ENCODE measurements at places on chromosomes 2 and 18.

DNA sequence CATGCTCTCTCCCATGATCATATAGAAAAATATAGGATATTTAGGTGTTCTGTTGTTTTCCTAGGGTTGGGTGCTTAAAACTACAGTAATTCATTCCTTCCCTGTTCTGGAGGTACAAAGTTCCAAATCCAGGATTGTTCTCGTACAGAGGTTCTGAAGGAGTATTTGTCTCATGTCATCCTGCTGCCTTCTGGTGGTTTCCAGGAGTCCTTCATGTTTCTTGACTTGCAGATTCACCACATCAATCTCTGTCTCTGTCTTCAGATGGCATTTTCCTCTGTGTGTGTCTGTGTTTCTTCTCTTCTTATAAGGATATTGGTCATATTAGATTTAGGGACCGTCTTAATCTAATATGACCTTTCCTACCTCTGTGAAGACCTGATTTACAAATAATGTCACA lies 397.9 kb downstream of the NYAP2 start:
- H3K27me3 ChIP-seq: no peaks in the 10 kb centered on the region
- H3K27ac ChIP-seq: no peak overlapping the region
- H3K36me3 ChIP-seq: no peaks in the 10 kb centered on the region
- H3K4me1 ChIP-seq: no peaks in the 10 kb centered on the region

DNA sequence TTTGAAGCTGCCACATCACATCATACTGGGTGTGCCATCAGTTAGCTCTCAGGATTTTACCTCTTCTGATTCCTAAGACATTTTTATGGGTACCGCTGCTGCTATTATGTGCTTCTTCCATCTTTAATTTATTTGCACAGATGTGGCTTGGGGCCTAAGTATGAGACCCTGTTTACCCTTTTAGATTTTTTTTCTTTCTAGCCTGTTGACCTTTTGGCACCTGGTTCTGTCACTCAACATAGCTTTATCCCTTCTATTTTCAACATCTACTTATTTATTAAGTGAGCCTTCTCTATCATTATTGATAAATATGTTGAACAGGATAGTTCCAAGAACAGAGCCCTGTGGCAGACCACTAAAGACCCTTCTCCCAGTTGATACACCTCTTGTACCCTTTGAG lies 57.0 kb downstream of the TET3 start:
- no peaks in the 10 kb centered on the region for H3K27me3 ChIP-seq
- no peak overlapping the region for H3K27ac ChIP-seq
- no peak for DNase-seq
- no peak overlapping the region for H3K4me3 ChIP-seq
- H3K4me1 ChIP-seq: peaks cover 69% of the 10 kb centered on the region

DNA sequence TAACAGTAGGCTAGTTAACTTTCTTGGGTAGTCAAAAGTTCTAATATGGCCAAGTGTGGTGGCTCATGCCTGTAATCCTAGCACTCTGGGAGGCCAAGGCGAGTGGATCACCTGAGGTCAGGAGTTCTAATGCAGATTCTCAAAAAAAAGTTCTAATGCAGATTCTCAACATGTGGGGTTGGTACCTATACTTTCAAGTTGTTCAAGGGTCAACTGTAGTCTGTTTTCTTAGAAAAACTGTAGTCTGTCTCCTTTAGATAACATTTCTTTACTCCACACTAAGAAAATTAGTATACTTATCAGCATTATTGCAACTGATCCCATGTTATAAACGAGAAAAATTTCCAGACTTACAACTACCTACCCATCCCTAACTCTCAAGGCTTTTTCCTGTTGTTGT lies 16.6 kb downstream of the INO80D start:
- DNase-seq: no peak
- H3K4me1 ChIP-seq: peaks cover 10% of the 10 kb centered on the region
- no peak overlapping the region for H3K4me3 ChIP-seq
- H3K27me3 ChIP-seq: no peaks in the 10 kb centered on the region

DNA sequence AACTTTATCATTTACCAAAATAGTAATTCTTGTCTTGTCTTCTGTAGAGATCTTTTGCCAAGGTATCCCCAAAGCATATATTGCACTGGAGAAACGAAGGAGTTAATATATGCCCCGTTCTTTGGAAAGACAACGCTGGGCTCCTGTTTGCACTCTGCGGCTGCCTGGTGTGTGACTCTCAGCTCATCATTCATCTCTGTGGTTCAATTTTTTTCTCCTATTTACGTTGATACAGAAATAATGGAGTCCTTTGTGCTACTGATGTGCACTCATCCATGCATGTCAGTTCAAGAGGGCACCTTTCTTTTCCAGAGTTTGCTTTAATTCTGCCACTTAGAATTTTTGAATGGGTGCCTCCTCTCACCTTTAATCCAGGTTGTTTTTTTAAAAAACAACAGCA lies 655.5 kb downstream of the DCDC2C start:
- no peak for DNase-seq
- no peaks in the 10 kb centered on the region for H3K36me3 ChIP-seq
- H3K27me3 ChIP-seq: no peaks in the 10 kb centered on the region
- H3K4me1 ChIP-seq: no peaks in the 10 kb centered on the region
- no peak overlapping the region for H3K4me3 ChIP-seq

GRCh38 chr2:45439788-45440773 lies 171.0 kb downstream of the SRBD1 start:
- no peak overlapping the region for H3K4me3 ChIP-seq
- no peak for DNase-seq
- no peaks in the 10 kb centered on the region for H3K27me3 ChIP-seq
- no peak overlapping the region for H3K27ac ChIP-seq

GRCh38 chr2:241730671-241731293 lies 3.6 kb upstream of the D2HGDH start:
- peak overlapping the region; percentile 6 for H3K4me3 ChIP-seq
- H3K27ac ChIP-seq: no peak overlapping the region
- no peaks in the 10 kb centered on the region for H3K36me3 ChIP-seq
- H3K4me1 ChIP-seq: no peaks in the 10 kb centered on the region

GRCh38 chr18:512957-513356 lies 12.5 kb upstream of the COLEC12 start:
- H3K27ac ChIP-seq: no peak overlapping the region
- no peaks in the 10 kb centered on the region for H3K36me3 ChIP-seq
- H3K27me3 ChIP-seq: no peaks in the 10 kb centered on the region
- no peak overlapping the region for H3K4me3 ChIP-seq
- no peak for DNase-seq

DNA sequence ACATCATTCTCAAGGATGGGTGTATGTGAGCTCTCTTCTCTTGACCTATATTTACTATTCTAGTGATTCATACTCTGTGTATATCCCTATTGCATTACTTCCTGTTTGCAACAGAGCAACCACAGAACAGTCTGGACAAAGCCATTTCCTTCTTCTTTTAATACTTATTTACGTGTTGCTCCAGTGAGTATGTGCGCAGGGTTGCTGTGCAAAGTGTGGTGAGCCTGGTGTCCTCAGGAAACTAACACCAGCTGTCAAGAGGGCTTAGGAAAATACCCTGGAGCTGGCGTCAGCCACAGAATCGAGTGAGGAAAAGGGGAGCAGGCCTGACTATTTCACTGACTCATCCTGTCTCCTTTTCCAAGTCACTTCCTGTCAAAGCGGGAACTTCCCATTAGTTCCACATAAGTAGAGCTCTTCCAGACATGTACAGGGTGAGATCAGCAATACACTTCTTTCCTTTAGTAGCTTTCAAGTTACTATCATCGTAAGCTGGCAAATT lies 214.1 kb upstream of the COPS8 start:
- no peaks in the 10 kb centered on the region for H3K36me3 ChIP-seq
- H3K4me3 ChIP-seq: peak overlapping the region; percentile 30
- H3K4me1 ChIP-seq: peaks cover 12% of the 10 kb centered on the region
- no peak overlapping the region for H3K27ac ChIP-seq

DNA sequence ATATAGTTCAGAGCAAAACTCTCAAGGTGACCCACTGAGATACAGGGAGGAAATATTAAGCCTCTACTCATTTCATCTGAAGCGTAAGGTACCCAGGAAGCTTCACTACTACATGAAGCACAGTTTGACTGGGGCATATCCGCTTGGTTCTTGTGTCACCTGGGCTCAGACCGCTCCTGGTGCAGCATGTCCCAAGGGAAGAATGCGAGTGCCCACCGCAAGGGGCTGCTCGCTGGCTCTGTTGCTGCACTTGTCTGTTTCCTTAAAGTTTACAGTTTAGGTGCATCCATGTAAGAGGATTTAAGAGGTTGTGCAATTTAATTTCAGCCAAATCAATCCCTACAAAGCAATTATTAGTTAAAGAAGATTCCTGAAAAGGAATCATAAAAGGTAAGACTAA lies 507.8 kb downstream of the FBXO15 start:
- H3K27ac ChIP-seq: no peak overlapping the region
- no peak for DNase-seq
- H3K36me3 ChIP-seq: no peaks in the 10 kb centered on the region
- no peak overlapping the region for H3K4me3 ChIP-seq

GRCh38 chr2:85769236-85769982 lies 15.6 kb downstream of the ATOH8 start:
- no peaks in the 10 kb centered on the region for H3K36me3 ChIP-seq
- no peak for DNase-seq
- no peak overlapping the region for H3K4me3 ChIP-seq

- peaks cover 51% of the 10 kb centered on the region for H3K4me1 ChIP-seq
- no peak overlapping the region for H3K4me3 ChIP-seq
- no peaks in the 10 kb centered on the region for H3K27me3 ChIP-seq
- H3K27ac ChIP-seq: no peak overlapping the region
- no peaks in the 10 kb centered on the region for H3K36me3 ChIP-seq
These were observed 4.7 kb upstream of the STAT1 start for GRCh38 chr2:191018643-191019119.

GRCh38 chr18:64539847-64540246 lies 391.0 kb upstream of the LINC00305 start:
- no peaks in the 10 kb centered on the region for H3K27me3 ChIP-seq
- H3K27ac ChIP-seq: no peak overlapping the region
- H3K36me3 ChIP-seq: no peaks in the 10 kb centered on the region
- no peak for DNase-seq
- no peaks in the 10 kb centered on the region for H3K4me1 ChIP-seq
- no peak overlapping the region for H3K4me3 ChIP-seq

DNA sequence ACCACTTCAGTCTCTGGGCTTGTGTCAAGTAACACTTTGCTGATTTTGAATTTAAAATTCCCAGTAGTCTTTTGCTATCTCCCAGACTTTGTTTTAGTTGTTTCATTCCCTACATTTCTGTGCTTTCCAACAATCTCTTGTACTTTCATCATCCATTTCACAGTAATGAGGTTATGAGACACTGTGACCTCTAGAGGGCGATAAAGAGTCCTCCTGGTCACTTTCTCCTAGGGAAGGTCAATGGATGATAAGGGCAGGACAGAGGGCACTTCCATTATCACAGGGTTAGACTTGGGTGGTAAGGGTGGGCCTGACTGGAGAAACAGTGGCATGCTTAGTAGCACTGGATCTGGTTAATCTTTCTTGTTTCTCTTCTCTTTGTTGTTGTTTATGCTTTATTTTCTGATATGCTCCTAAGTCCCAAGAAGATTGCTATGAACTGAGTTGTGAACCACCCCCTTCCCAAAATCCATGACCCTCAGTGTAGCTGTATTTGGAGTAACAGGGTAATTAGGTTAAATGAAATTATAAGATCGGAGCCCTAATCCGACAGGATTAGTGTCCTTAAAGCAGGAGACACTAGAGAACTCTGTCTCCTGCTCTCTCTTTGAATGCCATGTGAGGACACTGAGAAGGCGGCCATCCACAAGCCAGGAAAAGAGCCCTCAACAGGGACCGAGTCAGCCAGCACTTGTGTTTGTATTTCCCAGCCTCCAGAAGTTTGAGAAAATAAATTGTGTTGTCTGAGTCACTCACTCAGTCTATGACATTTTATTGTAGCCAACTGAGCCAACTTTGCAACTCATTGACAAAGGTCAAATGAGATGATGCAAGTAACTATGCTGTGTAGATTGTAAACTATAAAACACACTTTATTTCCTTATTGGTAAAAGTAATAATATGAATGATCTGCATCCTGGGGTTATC lies 779.2 kb downstream of the CNTNAP5 start:
- no peak overlapping the region for H3K4me3 ChIP-seq
- no peak overlapping the region for H3K27ac ChIP-seq
- peak; percentile 21 for DNase-seq
- no peaks in the 10 kb centered on the region for H3K27me3 ChIP-seq
- H3K36me3 ChIP-seq: no peaks in the 10 kb centered on the region

GRCh38 chr2:72893594-72894319 lies 6.5 kb downstream of the SPR start:
- H3K27me3 ChIP-seq: peaks cover 44% of the 10 kb centered on the region
- H3K4me3 ChIP-seq: no peak overlapping the region
- H3K36me3 ChIP-seq: no peaks in the 10 kb centered on the region
- H3K4me1 ChIP-seq: no peaks in the 10 kb centered on the region

GRCh38 chr2:21034156-21034971 lies 9.5 kb downstream of the APOB start:
- no peaks in the 10 kb centered on the region for H3K4me1 ChIP-seq
- no peak overlapping the region for H3K27ac ChIP-seq
- no peak overlapping the region for H3K4me3 ChIP-seq
- no peak for DNase-seq
- H3K27me3 ChIP-seq: no peaks in the 10 kb centered on the region

DNA sequence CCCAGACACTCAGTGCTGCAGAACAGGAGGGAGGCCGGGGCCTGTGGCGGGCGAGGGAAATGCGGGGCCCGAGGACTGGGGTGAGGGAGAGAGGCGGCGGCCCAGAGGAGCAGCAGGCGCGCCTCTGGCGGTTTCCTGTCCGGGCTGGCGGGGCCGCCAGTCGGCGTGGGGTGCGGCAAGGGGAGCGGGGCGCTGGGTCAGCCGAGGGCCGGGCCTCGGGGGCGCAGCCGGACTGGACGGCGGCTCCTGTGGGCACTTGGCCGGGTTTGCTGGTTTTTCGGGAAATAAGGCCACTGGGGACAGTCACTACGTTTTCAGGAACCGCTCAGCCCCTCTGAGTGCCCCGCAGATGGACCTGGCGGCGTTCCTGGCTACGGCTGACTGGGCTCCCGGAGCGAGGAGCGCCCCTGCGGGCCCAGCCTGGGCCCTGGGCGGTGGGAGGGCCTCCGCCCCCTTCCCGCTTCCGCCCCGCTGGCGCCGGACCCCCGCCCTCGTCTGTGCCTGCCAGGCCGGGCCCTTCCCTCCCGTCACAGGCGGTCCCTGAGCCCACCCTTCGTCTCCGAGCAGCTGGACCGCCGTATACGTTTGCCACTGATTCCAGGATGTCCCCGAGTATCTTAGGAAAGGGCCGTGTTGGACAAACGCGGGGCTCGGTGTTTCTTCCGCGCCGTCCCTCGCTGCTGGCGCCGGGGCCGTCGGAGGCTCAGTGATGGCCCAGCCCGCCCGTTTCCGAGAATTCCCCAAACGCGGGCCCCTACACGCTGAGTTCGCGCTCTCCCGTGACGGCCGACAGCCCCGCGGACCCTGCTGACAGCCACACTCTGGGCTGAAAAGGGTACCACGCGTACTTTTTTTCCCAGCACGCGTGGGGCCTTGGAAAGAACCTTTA lies 84.6 kb downstream of the FAM210A start:
- no peaks in the 10 kb centered on the region for H3K4me1 ChIP-seq
- H3K36me3 ChIP-seq: peaks cover 5% of the 10 kb centered on the region
- no peaks in the 10 kb centered on the region for H3K27me3 ChIP-seq
- no peak overlapping the region for H3K27ac ChIP-seq

GRCh38 chr2:84629550-84629949 lies 113.3 kb downstream of the DNAH6 start:
- H3K4me3 ChIP-seq: no peak overlapping the region
- no peak overlapping the region for H3K27ac ChIP-seq
- H3K27me3 ChIP-seq: no peaks in the 10 kb centered on the region

- H3K27ac ChIP-seq: no peak overlapping the region
- no peak overlapping the region for H3K4me3 ChIP-seq
- no peaks in the 10 kb centered on the region for H3K27me3 ChIP-seq
- H3K4me1 ChIP-seq: peaks cover 20% of the 10 kb centered on the region
- DNase-seq: no peak
These were observed 72.4 kb downstream of the CERS6 start for GRCh38 chr2:168528469-168528868.

- H3K27ac ChIP-seq: no peak overlapping the region
- H3K27me3 ChIP-seq: no peaks in the 10 kb centered on the region
- no peaks in the 10 kb centered on the region for H3K4me1 ChIP-seq
- no peaks in the 10 kb centered on the region for H3K36me3 ChIP-seq
- DNase-seq: no peak
These were observed 425.1 kb downstream of the RND3 start for GRCh38 chr2:150062416-150062815.
